Mesenteric fat pad (tissue), 1 donor: ENCODE measurements at places on chromosomes 6 and 20.

DNA sequence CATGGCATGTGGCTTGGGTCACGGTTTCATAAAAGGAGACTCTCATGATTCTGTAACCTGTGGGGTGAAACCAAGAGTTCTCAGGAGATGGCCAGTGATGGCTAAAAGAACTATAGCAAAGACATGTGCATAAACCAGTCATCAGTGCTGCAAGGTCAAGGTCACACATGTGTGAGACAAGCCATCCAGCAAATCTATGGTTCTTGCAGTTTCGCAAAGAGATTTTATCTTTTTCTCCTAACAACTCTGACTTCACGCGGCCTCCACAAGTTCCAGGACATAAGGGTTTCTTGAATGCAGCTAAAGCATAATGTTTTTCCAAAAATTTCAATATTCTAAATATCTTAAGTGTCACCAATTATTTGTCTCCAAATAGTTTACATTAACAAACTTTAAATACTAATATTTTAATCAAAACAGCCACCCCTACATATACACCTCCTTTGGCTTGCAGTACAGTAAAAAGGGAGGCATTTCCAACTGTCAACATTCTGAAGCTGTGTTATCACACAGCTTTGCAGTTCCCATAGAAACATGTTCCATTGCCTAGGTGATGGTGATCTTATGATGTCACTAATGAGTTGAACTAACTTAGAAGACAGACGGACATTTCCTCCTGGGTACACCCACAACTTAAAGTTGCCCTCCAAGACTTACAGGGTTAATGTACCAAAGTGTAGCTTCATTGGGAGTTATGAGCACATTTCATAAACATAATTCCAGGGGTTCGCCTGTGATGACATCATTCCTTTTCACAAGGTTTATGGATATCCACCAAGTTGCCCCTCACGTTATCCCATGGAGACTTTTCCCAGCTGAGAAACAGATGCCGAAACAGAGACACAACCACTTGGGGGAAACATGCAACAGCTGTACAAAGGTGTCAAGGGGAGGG lies 250.9 kb upstream of the PDE10A start:
- no peak for DNase-seq

GRCh38 chr6:17100806-17101205 lies 1.0 kb upstream of the STMND1 start:
- DNase-seq, result no peak

DNA sequence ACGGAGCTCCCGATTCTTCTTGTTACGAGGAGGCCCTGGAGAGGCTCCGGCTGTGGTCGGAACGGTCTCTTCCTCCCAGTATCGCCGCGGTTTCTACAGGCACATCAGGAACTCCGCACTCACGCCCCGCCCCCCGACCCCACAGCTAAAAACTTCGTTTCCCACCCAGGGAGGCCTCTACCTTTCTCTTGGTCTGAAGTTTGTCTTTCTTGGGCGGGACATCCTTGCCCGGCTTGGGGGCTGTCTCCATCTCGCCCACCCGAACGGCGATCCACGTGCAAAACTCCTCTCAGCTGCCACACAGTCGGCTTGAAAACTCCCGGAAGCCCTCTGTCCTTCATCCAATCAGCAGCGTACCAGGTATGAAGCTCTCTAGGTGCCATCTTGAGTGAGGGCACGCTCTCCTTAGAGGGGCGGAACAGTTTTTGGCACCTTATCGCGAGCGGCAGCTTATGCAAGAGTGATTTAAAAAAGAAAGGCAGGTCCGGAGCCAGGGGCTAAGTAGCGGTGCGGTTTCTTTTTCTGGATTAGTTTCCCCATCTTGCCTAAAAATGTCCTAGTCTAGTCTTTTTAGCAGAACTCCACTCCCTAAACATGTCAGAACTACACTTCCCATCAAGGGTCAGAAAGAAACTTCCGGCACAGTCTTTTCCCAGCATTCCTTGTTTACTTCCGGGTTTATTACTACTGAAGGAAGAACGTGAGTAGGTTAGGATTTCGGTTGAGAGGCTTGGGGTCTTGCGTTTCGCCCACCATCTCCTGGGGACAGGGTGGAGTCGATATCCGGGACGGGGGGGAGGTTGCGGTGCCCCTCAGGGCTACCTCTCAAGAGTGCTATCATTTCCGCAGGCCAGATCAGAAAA lies at the start of the genes PFDN6 and WDR46:
Gene PFDN6, plus strand, starts transcription at position 681 of the 863 bp plus-strand sequence. CDS start 256 bp downstream, outside the sequence.
Gene WDR46, minus strand, starts transcription at position 319 of the 863 bp plus-strand sequence. Its CDS starts 69 bp downstream, at position 250.
- no peak for DNase-seq

GRCh38 chr20:21395051-21395665 lies 2.2 kb downstream of the NKX2-4 start:
- DNase-seq, result no peak

GRCh38 chr20:58573986-58574385 lies 58.8 kb upstream of the APCDD1L start:
- no peak for DNase-seq
